ENCODE measurements at places on chromosomes 3 and 15. TPM values are rescaled to one million over a fixed set of nuclear protein-coding genes. Genes with fewer than 3 reads are reported as not detected.

GRCh38 chr3:13185737-13186434, 112.7 kb upstream of the IQSEC1 start:
- no peaks in the 10 kb centered on the region for H3K27me3 ChIP-seq
- H3K4me1 ChIP-seq, result no peaks in the 10 kb centered on the region
- no peaks in the 10 kb centered on the region for H3K36me3 ChIP-seq
- DNase-seq, result no peak
- no peak overlapping the region for H3K4me3 ChIP-seq

DNA sequence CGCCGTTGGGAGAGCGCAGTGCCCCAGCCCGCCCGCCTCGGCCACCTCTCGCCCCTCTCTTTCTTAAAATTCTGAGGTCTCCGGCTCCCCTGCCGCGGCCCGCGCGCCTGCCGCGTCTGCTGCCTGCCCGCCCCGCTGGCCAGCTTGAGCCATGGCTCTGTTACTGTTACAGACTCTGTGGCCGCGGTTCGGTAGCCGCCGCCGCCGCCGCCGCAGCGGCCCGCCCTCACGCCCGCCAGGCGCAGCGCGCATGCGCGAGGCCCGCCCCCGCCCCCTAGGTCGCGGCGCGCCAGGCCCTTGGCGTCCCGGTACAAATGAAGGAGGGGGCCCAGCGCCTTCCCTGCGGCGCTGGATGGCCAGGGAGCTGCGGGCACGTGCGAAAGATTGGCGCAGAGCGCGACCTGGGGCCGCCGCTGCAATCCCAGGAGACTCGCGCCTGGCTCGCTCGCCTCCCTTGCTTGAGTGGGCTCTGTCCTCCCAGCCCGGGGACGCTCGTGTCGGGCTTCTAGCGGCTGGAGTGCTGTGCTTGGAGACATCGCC, at the start of gene ONECUT1:
Gene ONECUT1 (minus strand): TSS at position 168 of the 540 bp plus-strand sequence. CDS start 452 bp downstream, outside the sequence.
- peaks cover 99% of the 10 kb centered on the region for H3K27me3 ChIP-seq
- no peaks in the 10 kb centered on the region for H3K36me3 ChIP-seq
- H3K27ac ChIP-seq, result no peak within 1 kb of the TSS
- H3K4me3 ChIP-seq, result peak within 1 kb of the TSS; percentile 42
- no peaks in the 10 kb centered on the region for H3K4me1 ChIP-seq

PDZRN3 gene
- total RNA-seq, result 87.2 TPM

- no peaks in the 10 kb centered on the region for H3K27me3 ChIP-seq
- no peaks in the 10 kb centered on the region for H3K4me1 ChIP-seq
- no peak for DNase-seq
Measured at GRCh38 chr3:179842061-179842460, 189.2 kb downstream of the USP13 start.

DZIP1L gene
- 64.5 TPM for total RNA-seq

GRCh38 chr3:53709256-53709655, 137.0 kb downstream of the CHDH start:
- no peaks in the 10 kb centered on the region for H3K27me3 ChIP-seq
- no peaks in the 10 kb centered on the region for H3K36me3 ChIP-seq
- H3K27ac ChIP-seq, result no peak overlapping the region
- DNase-seq, result no peak

SLC15A2 gene
- total RNA-seq, result 5.7 TPM

UBAP1L gene
- 8.4 TPM for total RNA-seq
